Left ventricle myocardium superior (tissue), 1 donor: ENCODE measurements at places on chromosomes 6 and 20. TPM values are rescaled to one million over a fixed set of nuclear protein-coding genes. Genes with fewer than 3 reads are reported as not detected.

Gene GPR6
- total RNA-seq: not detected

Gene PXDC1
- total RNA-seq: 25.0 TPM

Gene ZSWIM1
- total RNA-seq: 11.9 TPM

Gene HAO1
- total RNA-seq: not detected

Gene DEFB124
- total RNA-seq: not detected

Gene SPO11
- not detected for total RNA-seq

Gene HLA-DOA
- 1.8 TPM for total RNA-seq

Gene SCAF8
- 52.8 TPM for total RNA-seq

Gene UBD
- total RNA-seq: not detected

Gene TAGAP
- 2.1 TPM for total RNA-seq

Gene LIN28B
- total RNA-seq: not detected

Gene LCA5
- total RNA-seq: 2.4 TPM

Gene PGC
- not detected for total RNA-seq

Gene NFATC2
- total RNA-seq: 2.3 TPM

Gene RIPPLY2
- total RNA-seq: not detected

Gene BTN1A1
- total RNA-seq: not detected

Gene CGAS
- total RNA-seq: 1.0 TPM

Gene NHLRC1
- total RNA-seq: 1.3 TPM

Gene RAET1L
- total RNA-seq: not detected

Gene SLC17A9
- total RNA-seq: 1.5 TPM

Gene TUBB2B
- 1.0 TPM for total RNA-seq

Gene EYS
- not detected for total RNA-seq

Gene UQCC2
- 190 TPM for total RNA-seq

Gene ATAT1
- total RNA-seq: 1.7 TPM

Gene SLC32A1
- total RNA-seq: not detected

Gene ALDH8A1
- 0.20 TPM for total RNA-seq

Gene TSPO2
- total RNA-seq: not detected

Gene GPX5
- not detected for total RNA-seq
